ENCODE measurements at places on chromosomes 2 and 18.

GRCh38 chr18:58186258-58186948 is 142.4 kb downstream of the NEDD4L start:
- H3K36me3 ChIP-seq, result no peaks in the 10 kb centered on the region
- no peak overlapping the region for H3K27ac ChIP-seq
- DNase-seq, result no peak
- H3K4me3 ChIP-seq, result no peak overlapping the region
- H3K27me3 ChIP-seq, result no peaks in the 10 kb centered on the region
- no peaks in the 10 kb centered on the region for H3K4me1 ChIP-seq

DNA sequence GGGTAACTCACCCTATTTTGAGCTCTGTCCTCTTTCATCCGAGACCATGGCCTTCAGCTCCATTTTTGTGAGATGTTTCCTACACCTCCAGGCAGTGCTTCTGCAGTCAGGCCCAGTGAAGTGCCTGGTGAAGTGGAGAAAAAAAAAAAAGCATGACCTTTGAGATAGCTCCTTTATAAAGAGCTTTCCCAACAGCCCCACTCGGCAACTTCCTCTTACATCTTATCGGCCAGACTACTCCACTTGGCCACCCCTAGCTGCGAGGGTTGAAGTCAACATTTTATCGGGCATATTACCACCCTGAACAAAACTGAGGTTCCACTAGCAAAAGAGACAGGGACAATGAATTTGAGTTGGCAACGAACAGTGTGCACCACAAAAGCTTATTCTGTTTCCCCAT is 124.8 kb upstream of the RNF152 start:
- DNase-seq, result no peak
- no peak overlapping the region for H3K27ac ChIP-seq
- H3K4me3 ChIP-seq, result no peak overlapping the region
- H3K27me3 ChIP-seq, result no peaks in the 10 kb centered on the region
- H3K36me3 ChIP-seq, result no peaks in the 10 kb centered on the region

DNA sequence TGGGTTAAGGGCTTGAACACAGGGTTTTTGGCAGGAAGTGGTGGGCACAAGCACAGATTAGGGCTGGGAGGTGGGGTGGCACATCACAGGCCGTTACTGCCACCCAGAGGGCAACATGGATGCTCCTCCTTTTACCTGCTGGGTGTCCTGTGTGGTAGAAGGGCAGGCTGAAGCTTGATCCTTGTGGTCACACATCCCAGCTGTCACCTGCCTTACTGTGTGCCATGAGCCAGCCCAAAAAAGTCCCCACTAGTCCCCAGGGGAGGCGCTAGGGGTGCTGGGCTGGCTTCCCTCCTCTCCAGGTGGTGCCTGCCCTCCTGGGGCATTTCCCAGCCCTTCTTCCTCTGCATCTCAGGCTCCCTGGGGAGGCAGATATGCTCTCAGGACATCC is 50.5 kb upstream of the ALPP start:
- DNase-seq, result no peak
- H3K4me1 ChIP-seq, result peaks cover 11% of the 10 kb centered on the region
- H3K36me3 ChIP-seq, result no peaks in the 10 kb centered on the region
- H3K27me3 ChIP-seq, result no peaks in the 10 kb centered on the region
- H3K4me3 ChIP-seq, result no peak overlapping the region

DNA sequence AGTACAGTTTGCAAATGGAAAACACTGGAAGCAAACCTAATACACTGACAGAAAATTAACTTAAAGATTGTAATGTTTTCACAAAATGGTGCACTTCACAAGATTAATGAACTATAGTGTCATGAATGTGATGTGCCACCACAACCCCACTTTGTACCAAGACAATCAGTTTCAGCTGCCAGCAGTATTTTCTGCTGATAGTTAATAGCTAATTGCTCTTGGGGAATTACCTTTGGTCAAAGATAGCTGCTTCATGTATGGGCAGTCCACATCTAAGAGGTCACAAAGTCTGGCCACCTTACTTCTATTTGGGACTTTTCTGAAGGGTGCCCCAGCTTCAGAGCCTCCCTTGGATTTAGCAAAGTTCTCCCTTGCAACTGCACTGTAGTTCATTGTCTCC is 254.0 kb downstream of the CALCRL start:
- H3K4me3 ChIP-seq, result no peak overlapping the region
- no peak for DNase-seq
- no peaks in the 10 kb centered on the region for H3K36me3 ChIP-seq
- H3K27ac ChIP-seq, result no peak overlapping the region

- H3K36me3 ChIP-seq, result no peaks in the 10 kb centered on the region
- H3K4me3 ChIP-seq, result no peak overlapping the region
- no peaks in the 10 kb centered on the region for H3K4me1 ChIP-seq
- H3K27me3 ChIP-seq, result no peaks in the 10 kb centered on the region
Measured at GRCh38 chr2:121254748-121255147, 30.3 kb downstream of the TFCP2L1 start.

DNA sequence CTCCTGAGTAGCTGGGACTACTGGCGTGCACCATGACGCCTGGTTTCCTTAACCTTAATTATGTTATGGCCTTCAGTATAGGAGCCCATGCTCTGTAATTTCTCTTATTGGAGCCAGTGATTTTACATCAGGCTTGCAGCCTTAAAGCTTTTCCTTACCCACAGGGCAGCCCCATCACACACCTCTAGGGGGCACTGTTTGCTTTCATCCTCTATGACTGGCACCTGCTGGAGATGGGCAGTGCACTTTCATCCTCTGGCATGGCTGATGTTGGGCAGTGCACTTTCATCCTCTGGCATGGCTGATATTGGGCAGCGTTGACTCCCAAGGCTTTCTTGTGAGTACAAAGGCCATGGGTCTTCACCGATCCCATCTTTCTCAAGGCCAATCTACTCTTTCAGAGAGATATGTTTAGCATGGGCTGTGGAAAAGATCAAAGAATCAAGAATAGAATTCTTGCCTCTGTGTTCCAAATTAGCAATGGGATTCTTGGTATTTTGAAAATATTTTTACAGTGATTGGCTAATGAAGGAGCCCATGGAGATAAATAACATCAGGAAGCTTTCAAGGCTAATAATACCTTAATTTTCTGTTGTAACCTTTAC is 80.7 kb upstream of the MEX3C start:
- H3K27ac ChIP-seq, result no peak overlapping the region
- H3K4me1 ChIP-seq, result no peaks in the 10 kb centered on the region
- no peak for DNase-seq
- H3K27me3 ChIP-seq, result no peaks in the 10 kb centered on the region

GRCh38 chr2:198220763-198221610 is 416.6 kb downstream of the PLCL1 start:
- no peaks in the 10 kb centered on the region for H3K36me3 ChIP-seq
- no peak overlapping the region for H3K4me3 ChIP-seq
- H3K27me3 ChIP-seq, result no peaks in the 10 kb centered on the region
- H3K27ac ChIP-seq, result no peak overlapping the region
